Effector memory CD8-positive, alpha-beta T cell (primary cell): ENCODE measurements at places on chromosomes 2 and 18.

GRCh38 chr2:216317831-216318520 is 54.3 kb downstream of the MARCHF4 start:
- H3K4me1 ChIP-seq = peaks cover 5% of the 10 kb centered on the region
- peak overlapping the region; percentile 58 for H3K27ac ChIP-seq
- H3K4me3 ChIP-seq = peak overlapping the region; percentile 3
- no peak for DNase-seq
- H3K27me3 ChIP-seq = peaks cover 32% of the 10 kb centered on the region

- H3K4me3 ChIP-seq = no peak overlapping the region
- no peaks in the 10 kb centered on the region for H3K36me3 ChIP-seq
- H3K27me3 ChIP-seq = peaks cover 22% of the 10 kb centered on the region
- no peaks in the 10 kb centered on the region for H3K4me1 ChIP-seq
These were observed 148.5 kb downstream of the FMNL2 start for GRCh38 chr2:152483276-152484063.

DNA sequence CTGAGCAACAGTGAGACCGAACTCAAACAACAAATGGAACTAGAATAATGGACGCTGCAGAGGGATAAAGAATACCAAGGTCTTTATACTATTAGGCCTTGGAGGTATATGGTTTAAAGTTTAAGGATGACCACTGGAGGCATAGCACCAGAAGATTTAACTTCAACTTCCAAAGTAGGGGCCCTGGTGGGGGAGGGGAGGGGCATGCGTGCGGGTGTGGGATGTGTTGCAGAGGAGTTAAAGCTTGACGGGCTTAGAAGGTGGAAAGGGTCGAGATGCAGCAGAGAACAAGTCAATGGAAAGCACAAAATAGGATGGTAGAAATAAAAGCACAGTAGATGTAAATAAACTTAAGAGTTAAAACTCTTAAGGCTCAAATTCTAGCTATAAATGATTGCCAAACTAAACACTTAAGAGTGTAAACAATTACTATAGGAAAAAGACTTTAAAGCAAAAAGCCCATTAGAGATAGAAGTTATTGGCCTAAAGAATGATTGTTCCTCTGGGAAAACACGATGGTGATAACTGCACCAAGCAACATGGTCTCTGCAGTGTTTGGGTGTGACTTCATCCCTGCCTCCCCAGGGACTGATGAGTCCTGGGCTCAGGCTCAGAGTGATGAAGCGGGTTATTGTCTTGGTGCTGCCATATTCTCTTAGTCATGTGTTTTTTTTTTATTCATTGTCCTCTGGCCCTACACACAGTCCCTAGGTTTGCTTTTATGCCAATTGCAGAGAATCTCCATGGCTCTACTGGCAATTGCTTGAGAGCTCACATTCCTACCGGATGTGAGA is 13.0 kb downstream of the RRM2 start:
- H3K4me1 ChIP-seq = no peaks in the 10 kb centered on the region
- H3K4me3 ChIP-seq = no peak overlapping the region
- H3K36me3 ChIP-seq = no peaks in the 10 kb centered on the region
- peak overlapping the region; percentile 0 for H3K27ac ChIP-seq
- no peak for DNase-seq

GRCh38 chr2:148643421-148643820 is 1.1 kb upstream of the EPC2 start:
- peaks cover 12% of the 10 kb centered on the region for H3K27me3 ChIP-seq
- peaks cover 32% of the 10 kb centered on the region for H3K36me3 ChIP-seq
- H3K4me1 ChIP-seq = peaks cover 17% of the 10 kb centered on the region
- peak overlapping the region; percentile 90 for H3K4me3 ChIP-seq
- H3K27ac ChIP-seq = peak overlapping the region; percentile 97
- no peak for DNase-seq

- H3K27ac ChIP-seq = no peak overlapping the region
- H3K4me3 ChIP-seq = no peak overlapping the region
- peaks cover 55% of the 10 kb centered on the region for H3K27me3 ChIP-seq
- no peak for DNase-seq
- H3K4me1 ChIP-seq = no peaks in the 10 kb centered on the region
These were observed 44.9 kb downstream of the ACKR3 start for GRCh38 chr2:236614551-236614950.

DNA sequence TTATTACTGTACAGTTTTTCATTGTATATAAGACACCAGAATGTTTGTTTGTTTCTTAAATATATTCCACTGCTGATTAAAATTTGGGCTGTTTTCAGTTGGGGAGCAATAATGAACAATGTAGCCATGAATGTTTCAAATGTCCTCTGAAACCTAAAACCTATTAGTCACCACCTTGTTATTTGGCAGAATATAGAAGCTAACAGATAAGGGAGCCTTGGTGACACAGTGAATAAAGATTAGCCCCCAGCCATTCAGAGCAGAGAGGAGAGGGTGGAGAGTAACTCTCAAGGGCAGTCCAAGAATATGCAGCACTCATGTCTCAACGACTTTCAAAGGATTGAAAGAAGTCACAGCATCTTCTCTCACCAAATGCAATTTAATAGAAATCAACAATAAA is 43.1 kb upstream of the ATP8B1 start:
- peaks cover 3% of the 10 kb centered on the region for H3K36me3 ChIP-seq
- H3K4me3 ChIP-seq = no peak overlapping the region
- no peak overlapping the region for H3K27ac ChIP-seq
- DNase-seq = no peak

GRCh38 chr2:709138-709765 is 32.0 kb upstream of the TMEM18 start:
- no peaks in the 10 kb centered on the region for H3K36me3 ChIP-seq
- H3K27ac ChIP-seq = no peak overlapping the region
- H3K4me3 ChIP-seq = no peak overlapping the region
- H3K4me1 ChIP-seq = peaks cover 3% of the 10 kb centered on the region
- peaks cover 15% of the 10 kb centered on the region for H3K27me3 ChIP-seq

DNA sequence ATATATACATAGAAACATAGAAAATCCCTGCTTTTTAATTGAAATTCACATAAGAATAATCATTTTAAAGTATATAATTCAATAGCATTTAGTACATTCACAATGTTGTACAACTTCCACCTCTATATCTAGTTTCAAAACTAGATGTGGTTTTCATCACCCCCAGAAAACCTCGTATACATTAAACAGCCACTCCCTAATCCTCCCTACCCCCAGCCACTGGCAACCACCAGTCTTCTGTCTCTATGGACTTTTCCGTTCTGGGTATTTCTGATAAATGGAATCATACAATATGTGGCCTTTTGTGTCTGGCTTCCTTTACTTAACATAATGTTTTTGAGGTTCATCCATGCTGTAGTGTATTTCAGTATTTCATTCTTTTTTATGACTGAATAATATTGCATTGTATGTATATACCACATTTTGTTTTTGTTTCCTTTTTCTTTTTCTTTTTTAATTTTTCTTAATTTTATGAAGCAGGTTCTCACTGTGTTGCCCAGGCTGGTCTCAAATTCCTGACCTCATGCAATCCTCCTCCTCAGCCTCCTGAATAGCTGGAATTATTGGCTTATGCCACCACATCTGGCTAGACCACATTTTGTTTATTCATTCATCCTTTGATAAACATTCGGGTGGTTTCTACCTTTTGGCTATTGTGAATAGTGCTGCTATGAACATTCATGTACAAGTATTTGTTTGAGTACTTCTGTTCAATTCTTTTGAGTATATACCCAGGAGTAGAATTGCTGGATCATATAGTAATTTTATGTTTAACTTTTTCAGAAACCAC is 50.6 kb upstream of the RNF152 start:
- DNase-seq = no peak
- peaks cover 3% of the 10 kb centered on the region for H3K4me1 ChIP-seq
- no peaks in the 10 kb centered on the region for H3K36me3 ChIP-seq
- H3K27ac ChIP-seq = no peak overlapping the region

DNA sequence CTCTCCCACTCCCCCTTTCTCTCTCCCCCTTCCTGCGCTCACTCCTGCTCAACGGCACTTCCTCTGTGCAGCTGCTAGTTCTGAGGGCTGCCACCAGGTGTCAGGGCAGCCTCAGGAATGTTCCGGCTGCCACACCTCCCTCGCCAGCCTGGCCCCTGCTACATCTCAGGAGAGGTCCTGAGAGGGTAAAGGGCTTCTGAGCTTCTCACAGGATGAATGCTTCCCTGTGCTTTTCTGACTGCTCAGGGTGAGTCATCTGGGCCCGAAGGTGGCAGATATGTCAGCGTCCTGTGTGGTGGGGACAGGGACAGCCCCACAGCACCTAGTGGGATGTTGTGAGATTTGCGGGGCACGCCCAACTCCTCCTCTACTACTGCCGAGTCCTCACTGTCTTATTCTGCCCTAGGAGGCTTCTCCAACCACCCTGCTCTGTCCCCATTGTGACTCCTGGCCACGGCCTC is 49.0 kb downstream of the PLEKHB2 start:
- peaks cover 24% of the 10 kb centered on the region for H3K36me3 ChIP-seq
- no peaks in the 10 kb centered on the region for H3K27me3 ChIP-seq
- DNase-seq = peak; percentile 51

DNA sequence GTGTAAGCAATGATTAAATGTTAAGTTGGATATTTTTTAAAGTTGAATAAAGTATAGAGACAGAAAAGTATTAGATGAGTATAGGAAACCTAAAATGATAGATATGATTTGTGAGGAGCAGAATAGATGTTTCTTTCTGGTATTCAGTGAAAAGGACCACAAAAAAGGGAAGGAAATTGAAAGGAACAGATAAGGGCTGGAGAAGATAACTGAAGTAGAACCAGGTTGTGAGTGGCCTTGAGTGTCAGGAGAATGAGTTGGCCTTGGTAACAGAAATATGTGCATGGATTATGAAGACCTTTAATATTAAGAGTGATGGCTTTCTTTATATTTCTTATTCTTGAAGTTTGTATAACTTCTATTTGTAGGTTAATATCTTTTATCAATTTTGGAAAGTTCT is 543.5 kb downstream of the METTL4 start:
- DNase-seq = no peak
- H3K27ac ChIP-seq = no peak overlapping the region
- H3K4me1 ChIP-seq = no peaks in the 10 kb centered on the region
- H3K27me3 ChIP-seq = no peaks in the 10 kb centered on the region

GRCh38 chr2:97907369-97908100 is 88.2 kb downstream of the TMEM131 start:
- peaks cover 10% of the 10 kb centered on the region for H3K4me1 ChIP-seq
- H3K27ac ChIP-seq = no peak overlapping the region
- no peaks in the 10 kb centered on the region for H3K27me3 ChIP-seq
- no peak for DNase-seq

DNA sequence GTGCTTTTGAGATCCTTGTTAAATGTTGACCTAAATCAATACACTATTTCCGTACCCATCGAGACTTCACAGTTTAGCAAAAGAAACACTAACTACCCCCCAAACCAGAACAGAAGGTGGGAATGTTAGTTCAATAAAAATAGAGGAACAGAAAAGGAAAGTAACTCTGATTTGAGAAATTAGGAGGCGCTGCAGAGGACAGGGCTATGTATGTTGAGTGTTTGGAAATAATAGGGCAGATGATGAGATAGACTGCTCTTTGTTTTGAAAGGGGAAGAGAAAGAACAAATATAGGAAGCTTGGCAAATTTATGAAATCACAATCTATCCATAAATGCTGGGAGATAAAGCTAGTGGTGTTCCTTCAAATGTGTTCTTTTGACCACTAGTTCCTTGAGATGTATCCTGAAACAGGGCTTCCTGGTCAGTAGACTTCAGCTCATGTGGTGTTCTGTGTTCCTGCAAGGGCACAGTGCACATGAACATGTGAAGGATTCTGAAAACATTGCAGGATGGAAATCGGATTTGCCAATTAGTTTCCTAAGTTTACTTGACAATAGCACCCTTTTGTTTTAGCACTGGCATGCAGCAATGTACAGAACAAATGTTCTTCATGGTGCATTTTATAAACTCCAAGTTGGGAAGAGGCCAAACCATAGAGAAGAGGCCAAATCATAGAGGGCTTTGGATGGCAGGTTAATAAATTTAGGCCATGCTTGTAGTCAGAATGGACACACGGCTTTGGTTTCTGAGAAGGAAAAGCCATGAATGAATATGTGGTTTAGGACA is 39.8 kb downstream of the RHBDD1 start:
- DNase-seq = no peak
- peaks cover 13% of the 10 kb centered on the region for H3K4me1 ChIP-seq
- H3K27ac ChIP-seq = no peak overlapping the region
- no peaks in the 10 kb centered on the region for H3K27me3 ChIP-seq

GRCh38 chr2:46935071-46935470 is 19.5 kb upstream of the MCFD2 start:
- no peak overlapping the region for H3K27ac ChIP-seq
- H3K36me3 ChIP-seq = peaks cover 5% of the 10 kb centered on the region
- H3K27me3 ChIP-seq = no peaks in the 10 kb centered on the region
- peaks cover 15% of the 10 kb centered on the region for H3K4me1 ChIP-seq
- DNase-seq = no peak

DNA sequence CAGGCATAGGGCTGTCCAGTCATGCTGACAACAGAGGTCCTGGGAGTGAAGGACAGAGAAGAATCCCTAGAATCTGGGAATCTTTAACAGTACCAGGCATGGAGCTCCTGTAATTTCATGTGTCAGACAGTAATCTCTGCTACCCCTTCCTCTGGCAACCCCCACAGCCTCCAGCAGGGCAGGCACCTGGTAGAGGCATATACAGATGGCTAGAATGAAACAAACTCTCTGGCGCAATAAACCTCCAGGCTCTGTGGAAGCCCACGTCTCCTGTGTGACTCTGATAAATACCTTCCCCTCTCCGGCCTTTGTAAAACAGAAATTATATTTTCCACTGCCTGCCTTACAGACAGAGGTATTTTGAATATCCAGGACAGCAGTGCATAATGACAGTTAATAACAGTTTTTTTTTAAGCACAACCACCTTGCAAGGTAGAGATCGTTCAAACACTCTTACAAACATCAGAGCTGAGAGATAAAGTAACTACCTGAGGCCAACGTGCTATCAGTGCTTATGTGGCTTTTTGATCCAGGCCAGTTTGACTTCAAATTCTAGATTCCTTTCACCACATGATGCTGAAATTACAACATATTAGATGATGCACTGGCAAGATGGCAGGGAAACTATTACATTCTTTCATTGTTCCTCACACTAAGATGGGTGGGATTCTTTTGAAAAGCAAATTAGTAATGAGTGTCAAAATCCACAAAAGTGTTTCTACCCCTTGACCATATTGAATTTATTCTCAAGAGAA is 47.7 kb upstream of the TMEM247 start:
- no peaks in the 10 kb centered on the region for H3K27me3 ChIP-seq
- no peak for DNase-seq
- peak overlapping the region; percentile 29 for H3K4me3 ChIP-seq

DNA sequence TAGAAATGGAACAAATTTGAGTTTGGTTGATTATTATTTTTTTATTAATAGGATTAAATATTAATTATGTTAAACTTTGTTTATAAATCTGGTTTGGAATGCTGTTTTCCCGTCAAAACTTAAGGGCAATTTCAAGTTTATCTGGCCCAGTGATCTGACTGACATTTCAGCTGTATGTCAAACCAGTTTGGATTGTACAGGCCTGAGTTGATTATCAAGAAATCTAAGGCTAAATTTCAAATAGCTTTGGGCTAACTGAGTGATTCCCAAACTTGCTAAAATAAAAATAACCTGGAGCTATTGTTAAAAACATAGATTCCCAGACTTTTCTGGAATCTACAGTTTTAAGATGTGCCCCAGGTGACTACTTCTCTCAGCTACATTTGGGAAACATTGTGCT is 65.9 kb upstream of the SPOPL start:
- H3K36me3 ChIP-seq = no peaks in the 10 kb centered on the region
- H3K27ac ChIP-seq = no peak overlapping the region
- no peak for DNase-seq
- no peaks in the 10 kb centered on the region for H3K27me3 ChIP-seq
